Osteoblast (primary cell): ENCODE measurements at places on chromosomes 3 and 15. TPM values are rescaled to one million over a fixed set of nuclear protein-coding genes. Genes with fewer than 3 reads are reported as not detected.

Gene NR1I2
- total RNA-seq, result 0.36 TPM in 1 of 2 replicates, not detected in the other

- H3K27ac ChIP-seq, result no peak overlapping the region
- no peaks in the 10 kb centered on the region for H3K36me3 ChIP-seq
- H3K4me1 ChIP-seq, result no peaks in the 10 kb centered on the region
- DNase-seq, result no peak
- H3K4me3 ChIP-seq, result no peak overlapping the region
Observed at GRCh38 chr3:78562328-78562727, 1205.5 kb downstream of the ROBO1 start.

GRCh38 chr3:186963636-186964035 is 33.3 kb downstream of the ST6GAL1 start:
- no peaks in the 10 kb centered on the region for H3K4me1 ChIP-seq
- H3K27ac ChIP-seq, result no peak overlapping the region
- no peaks in the 10 kb centered on the region for H3K36me3 ChIP-seq

DNA sequence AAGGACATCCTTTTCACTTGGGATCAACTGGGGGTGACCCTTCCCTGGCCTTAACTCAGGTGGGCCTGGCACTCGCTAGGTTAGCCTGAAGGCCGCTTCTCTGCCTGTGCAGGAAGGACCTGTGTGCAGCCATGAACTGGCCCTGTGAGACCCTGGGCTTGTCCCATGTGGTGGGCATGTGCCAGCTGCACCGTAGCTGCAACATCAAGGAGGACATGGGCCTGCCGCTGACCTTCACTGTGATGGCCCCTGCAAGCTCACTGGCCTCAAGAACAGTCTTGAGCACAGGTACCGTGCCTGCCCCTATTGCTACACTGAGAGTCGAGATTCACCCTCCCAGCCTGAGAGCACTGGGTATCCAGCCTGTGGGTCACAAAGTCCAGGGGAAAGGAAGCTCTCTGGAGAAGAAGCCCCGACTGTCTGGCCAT is 43.0 kb downstream of the SAXO2 start:
- no peak overlapping the region for H3K27ac ChIP-seq
- H3K36me3 ChIP-seq, result no peaks in the 10 kb centered on the region
- no peak overlapping the region for H3K4me3 ChIP-seq
- H3K4me1 ChIP-seq, result peaks cover 2% of the 10 kb centered on the region
- H3K27me3 ChIP-seq, result peaks cover 9% of the 10 kb centered on the region
- DNase-seq, result no peak

- H3K27me3 ChIP-seq, result no peaks in the 10 kb centered on the region
- no peaks in the 10 kb centered on the region for H3K36me3 ChIP-seq
- peak overlapping the region; percentile 86 for H3K4me3 ChIP-seq
- H3K27ac ChIP-seq, result peak overlapping the region; percentile 71
- peaks cover 14% of the 10 kb centered on the region for H3K4me1 ChIP-seq
Observed at GRCh38 chr3:129315223-129315997, 36.7 kb downstream of the HMCES start.

DNA sequence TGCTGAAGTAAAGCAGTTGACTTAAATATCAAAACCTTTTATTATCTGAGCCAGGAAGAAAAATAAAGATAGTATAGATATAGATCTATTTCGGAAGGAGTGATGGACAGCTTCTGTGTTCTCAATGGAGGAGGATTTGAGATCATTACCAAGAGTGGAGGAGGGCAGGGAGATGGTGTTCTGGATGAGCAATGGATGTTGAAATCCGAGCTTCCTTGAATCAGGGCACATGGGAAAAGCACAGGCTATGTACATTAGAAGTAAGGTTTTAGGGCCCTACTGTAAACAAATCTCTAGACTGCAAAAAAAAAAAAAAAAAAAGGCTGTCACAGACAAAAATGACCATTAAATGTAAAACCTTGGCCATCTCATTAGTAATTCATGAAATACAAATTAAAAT is 43.2 kb downstream of the GTPBP8 start:
- no peak overlapping the region for H3K4me3 ChIP-seq
- no peaks in the 10 kb centered on the region for H3K36me3 ChIP-seq
- no peaks in the 10 kb centered on the region for H3K4me1 ChIP-seq
- DNase-seq, result no peak
- H3K27ac ChIP-seq, result no peak overlapping the region

DNA sequence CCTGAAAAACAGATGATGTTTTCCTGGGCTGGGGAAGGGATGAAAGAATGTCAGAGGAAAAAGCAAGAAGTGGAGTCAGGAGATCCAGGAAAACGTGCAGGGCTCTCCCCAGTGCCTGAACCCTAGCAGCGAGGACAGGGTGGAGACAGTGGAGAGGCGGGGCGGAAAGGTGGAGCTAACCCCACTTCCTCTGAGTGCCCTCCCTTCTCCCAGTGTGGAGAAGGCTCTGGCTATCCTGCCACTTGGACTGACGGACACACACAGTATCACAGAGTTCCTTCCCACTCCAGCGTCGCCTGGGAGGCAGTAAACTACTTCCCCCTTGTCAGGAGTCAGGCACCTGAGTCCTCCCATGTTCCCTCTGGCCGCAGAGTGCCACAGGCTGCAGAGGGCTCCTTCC is 125.3 kb upstream of the CHRNA7 start:
- H3K27ac ChIP-seq, result no peak overlapping the region
- no peak for DNase-seq
- H3K36me3 ChIP-seq, result no peaks in the 10 kb centered on the region
- no peak overlapping the region for H3K4me3 ChIP-seq

DNA sequence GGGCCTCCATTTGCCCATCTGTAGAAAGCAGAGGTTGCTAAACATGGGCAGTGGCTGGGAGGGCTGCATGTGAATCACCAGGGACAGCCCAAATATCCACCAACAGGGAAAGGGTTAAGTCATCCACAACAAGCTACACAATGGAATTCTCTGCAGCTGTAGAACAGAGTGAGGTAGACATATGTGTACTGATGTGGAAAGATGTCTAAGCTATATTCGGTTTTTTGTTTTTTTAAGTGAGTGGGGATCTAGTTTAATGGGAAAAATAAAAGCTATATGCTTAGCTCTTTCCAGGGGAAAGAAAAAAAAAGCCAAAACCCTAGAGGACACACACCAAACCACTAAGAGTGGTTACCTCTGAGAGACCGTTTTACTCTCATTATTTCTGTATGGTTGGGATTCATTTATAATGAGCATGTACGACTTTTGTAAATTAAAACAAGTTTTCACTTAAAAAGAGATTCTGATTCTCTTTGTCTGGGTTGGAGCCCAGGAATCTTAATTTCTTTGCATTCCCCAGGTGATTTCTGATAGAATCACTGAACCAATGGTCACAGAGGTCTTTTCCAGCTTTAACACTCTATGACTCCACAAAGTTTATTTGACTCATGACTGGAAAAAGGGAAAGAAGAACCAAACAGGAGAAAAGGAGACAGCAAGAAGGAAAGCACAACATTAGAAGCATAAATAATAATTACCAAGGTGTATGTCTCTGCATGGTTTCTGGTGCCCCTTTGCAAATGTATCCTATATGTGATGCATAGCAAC is 19.1 kb downstream of the CRABP1 start:
- DNase-seq, result no peak
- no peaks in the 10 kb centered on the region for H3K36me3 ChIP-seq
- H3K27me3 ChIP-seq, result peaks cover 45% of the 10 kb centered on the region
- H3K27ac ChIP-seq, result no peak overlapping the region
- no peaks in the 10 kb centered on the region for H3K4me1 ChIP-seq

DNA sequence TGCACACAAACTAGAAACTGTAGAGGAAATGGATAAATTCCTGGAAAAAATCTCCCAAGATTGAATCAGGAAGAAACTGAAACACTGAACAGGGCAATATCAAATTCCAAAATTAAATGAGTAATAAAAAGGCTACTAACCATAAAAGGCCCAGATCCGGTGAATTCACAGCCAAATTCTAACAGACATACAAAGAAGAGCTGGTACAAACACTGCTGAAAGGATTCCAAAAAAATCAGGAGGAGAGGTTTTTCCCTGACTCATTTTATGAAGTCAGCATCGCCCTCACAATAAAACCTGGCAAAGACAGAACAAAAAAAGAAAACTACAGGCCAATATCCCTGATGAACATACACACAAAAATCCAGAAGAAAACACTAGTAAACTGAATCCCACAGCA is 462.4 kb upstream of the THBS1 start:
- peak; percentile 94 for DNase-seq
- no peaks in the 10 kb centered on the region for H3K27me3 ChIP-seq
- H3K27ac ChIP-seq, result peak overlapping the region; percentile 84
- peak overlapping the region; percentile 13 for H3K4me3 ChIP-seq
- H3K36me3 ChIP-seq, result no peaks in the 10 kb centered on the region
- H3K4me1 ChIP-seq, result peaks cover 21% of the 10 kb centered on the region

GRCh38 chr3:185789134-185789533 is 35.7 kb downstream of the IGF2BP2 start:
- H3K4me1 ChIP-seq, result peaks cover 8% of the 10 kb centered on the region
- no peak for DNase-seq
- H3K27ac ChIP-seq, result no peak overlapping the region
- H3K4me3 ChIP-seq, result no peak overlapping the region
- H3K36me3 ChIP-seq, result no peaks in the 10 kb centered on the region

DNA sequence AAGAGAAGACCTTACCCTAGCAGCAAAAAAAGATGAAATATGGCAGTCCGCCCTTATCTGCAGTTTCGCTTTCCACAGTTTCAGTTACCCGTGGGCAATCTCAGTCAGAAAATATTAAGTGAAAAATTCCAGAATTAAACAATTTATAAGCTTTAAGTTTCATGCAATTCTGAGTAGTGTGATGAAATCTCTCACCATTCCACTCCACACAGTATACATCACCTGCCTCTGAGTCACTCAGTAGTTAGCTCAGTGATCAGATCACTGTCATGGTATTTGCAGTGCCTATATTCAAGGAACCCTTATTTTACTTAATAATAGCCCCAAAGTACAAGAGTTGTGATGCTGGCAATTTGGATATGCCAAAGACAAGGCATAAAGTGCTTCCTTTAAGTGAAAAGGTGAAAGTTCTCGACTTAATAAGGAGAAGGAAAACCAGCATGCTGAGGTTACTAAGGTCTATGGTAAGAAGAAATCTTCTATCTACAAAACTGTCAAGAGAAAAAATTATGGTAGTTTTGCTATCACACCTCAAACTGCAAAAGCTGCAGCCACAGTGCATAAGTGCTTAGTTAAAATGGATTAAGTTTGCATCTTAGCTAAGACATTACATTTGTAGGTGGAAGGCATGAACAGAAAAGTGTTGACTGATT is 48.1 kb downstream of the HSPBAP1 start:
- peak; percentile 65 for DNase-seq
- no peak overlapping the region for H3K4me3 ChIP-seq
- no peaks in the 10 kb centered on the region for H3K27me3 ChIP-seq
- H3K36me3 ChIP-seq, result no peaks in the 10 kb centered on the region
- peaks cover 7% of the 10 kb centered on the region for H3K4me1 ChIP-seq

- no peaks in the 10 kb centered on the region for H3K27me3 ChIP-seq
- no peak overlapping the region for H3K4me3 ChIP-seq
- DNase-seq, result peak; percentile 19
- H3K4me1 ChIP-seq, result no peaks in the 10 kb centered on the region
- no peaks in the 10 kb centered on the region for H3K36me3 ChIP-seq
Observed at GRCh38 chr3:70308760-70309159, 3.7 kb downstream of the MDFIC2 start.

DNA sequence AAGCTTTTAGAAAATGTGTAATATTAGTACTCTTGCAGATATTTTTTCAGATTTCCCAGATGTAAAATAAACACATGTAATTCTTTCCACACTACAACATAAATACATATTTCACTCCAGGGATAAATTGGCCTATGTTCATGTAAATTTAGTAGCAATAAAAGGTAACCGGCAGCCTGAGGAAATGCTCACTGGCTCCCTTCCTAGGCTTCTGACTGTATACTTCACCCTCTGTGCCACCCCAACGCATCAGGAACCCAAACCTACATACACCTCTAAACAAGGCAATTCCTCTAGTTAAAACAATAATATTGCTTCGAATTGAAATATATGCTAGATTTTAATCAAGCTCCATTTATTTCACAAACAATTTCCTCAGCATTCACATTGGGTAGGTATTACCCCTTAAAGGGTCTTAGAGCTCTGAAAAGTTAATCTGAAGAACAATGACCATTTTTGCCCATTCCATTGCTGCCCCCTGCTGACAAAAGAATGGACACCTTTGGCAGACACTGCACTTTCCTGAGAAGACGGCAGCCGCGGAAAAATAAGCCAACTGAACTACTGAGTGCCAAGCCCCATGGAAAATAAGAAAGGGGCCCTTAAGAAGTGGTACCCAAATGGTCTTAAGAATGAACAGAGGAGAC is 212.5 kb downstream of the OSBPL10 start:
- H3K27ac ChIP-seq, result no peak overlapping the region
- no peaks in the 10 kb centered on the region for H3K36me3 ChIP-seq
- DNase-seq, result peak; percentile 66

DNA sequence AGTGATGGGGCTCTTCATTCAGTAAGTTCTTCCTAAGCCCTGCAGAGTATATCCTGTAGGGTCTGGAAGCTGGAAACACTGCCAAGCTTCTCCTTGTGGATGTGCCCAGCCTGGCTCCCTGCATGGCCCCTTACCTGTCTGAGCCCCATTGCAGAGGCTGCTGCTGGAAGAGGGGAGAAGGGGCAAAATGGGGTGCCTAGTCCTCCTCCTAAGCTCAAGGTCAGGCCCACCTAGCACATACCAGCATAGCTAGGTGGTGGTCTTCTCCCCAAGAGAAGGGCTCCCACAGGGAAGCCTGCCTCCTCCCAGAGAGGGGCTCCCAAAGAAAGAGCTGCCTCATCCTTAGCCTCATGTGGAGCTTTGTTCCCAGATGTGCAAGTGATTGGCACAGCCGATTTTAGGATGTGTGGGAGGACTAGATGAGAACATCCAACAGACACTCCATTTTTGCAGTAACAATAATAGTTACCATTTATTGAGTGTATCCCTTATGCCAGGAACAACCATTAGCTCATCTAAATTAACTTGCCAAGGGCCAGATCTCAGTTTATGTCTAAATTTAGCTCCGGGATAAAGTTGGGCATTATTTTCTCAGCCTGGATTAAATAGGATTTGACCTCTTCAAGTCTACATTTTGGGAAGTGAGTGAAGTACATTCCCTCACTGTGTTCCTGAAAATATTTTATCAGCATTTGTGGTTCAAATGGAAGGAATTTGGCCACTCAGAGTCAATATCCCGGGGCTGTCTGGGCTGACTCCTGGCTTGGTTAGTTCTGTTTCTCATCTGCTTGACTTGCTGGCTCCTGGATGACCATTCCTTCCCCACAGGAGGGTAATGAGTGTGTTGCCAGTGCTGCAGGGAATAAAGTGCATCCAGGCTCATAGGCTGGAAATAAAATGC is 291.1 kb upstream of the ROPN1 start:
- no peaks in the 10 kb centered on the region for H3K4me1 ChIP-seq
- DNase-seq, result no peak
- no peak overlapping the region for H3K4me3 ChIP-seq
- peaks cover 38% of the 10 kb centered on the region for H3K27me3 ChIP-seq

DNA sequence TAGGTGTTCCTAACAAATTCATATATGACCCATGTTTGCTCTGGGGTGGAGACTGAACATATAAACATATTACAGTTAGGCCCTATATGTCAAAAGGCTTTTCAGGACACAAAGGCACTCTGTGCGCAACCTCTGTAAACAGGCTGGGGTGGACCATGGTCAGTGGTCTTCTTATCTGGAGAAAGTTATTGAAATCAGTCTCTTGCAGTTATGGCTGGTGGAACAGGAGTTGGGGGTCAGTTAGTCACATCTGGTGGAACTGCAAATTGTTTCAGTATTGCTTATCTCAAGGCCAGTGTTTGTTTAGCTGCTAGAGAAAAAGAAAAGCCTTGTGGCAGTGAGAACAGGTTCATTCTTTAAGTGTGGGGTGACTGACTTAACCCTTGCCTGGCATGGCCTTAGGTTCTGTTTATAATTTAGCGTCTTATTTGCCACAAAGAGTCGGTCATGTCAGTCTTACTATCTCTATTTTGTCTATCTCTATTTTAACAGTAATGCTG is 5.9 kb upstream of the GP9 start:
- peaks cover 5% of the 10 kb centered on the region for H3K27me3 ChIP-seq
- no peak for DNase-seq
- no peaks in the 10 kb centered on the region for H3K36me3 ChIP-seq
- no peak overlapping the region for H3K27ac ChIP-seq
- no peak overlapping the region for H3K4me3 ChIP-seq
